ENCODE measurements at places on chromosomes 3 and 15. TPM values are rescaled to one million over a fixed set of nuclear protein-coding genes. Genes with fewer than 3 reads are reported as not detected.

DNA sequence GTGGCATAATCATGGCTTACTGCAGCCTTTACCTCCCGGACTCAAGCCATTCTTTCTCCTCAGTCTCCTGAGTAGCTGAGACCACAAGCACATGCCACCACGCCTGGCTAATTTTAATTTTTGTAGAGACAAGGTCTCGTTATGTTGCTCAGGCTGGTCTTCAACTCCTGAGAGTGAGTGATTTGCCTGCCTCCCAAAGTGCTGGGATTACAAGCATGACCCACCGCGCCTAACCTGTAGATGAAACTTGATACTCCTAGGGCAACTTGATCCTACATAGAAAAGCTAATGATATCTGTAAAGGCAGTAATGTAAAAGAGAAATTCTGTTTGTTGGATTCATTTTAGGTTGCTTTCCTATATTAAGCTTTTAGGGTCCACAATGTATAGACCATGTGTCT is 391.9 kb upstream of the THRB start:
- no peak for DNase-seq

DNA sequence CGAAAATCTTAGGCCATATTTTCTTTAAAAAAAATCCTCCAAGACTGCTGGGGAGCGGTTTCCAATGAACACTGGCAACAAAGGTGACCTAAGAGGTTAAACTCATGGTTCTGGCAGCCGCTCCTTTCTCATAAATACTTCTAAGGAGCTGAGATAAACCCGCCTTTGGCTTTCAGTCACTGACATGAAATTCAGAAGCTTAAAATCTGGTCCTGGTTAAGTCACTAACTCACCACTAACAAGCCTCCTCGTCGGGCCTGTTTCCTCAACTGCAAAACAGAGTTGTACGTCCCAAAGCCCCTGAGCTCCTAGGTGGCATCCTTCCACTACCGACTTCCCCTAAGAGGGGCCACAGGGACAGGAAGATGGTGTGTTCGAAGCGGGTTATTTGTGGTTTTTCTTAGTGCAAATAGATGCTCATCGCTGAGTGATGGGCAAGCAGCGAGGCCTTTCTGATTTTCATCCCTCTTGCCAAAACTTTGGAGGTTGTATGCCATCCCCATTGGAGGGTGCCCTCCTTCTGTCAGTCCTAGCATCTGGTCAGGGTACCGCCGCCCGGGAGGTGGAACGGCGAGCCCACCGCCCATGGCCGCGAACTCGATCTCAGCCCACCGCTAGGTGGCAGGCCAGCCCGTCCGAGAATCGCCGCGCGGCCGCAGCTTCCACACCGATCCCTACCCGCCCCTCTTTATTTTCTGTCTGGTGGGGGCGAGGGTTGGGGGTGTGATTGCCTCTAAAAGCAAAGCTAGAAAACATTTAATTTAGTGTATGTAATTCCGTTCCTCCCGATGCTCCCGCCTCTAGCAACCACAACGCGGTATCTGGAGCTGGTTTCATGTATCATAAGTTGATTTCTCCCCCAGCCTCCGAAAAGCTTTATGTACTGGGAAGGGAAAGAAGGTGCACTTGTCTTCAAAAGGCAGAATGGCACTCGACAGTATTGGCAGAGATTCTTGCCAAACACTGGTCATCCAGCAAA is 4.6 kb downstream of the BCL6 start:
- peak; percentile 80 for DNase-seq

- DNase-seq, result peak; percentile 49
These were observed 138.9 kb upstream of the COL8A1 start for GRCh38 chr3:99499235-99500158.

DNA sequence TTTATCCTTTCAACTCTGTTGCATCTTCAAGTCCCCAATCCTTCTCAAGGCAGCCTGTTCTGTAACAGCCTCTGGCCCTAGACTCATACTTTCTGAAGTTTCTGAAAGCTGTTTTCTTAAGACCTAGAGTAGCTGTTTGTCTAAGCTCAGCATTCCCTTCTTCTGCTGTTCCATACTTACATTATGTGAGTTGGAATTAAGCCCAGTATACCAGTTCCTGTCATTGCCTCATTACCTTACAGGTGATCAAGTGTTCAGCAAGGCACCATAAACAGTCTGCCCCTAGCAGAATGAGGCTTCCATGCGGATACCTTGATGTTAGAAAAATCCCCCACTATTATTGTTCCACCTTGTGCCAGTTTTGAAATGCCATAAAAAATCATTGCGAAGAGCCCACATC is 180.6 kb downstream of the PLCL2 start:
- DNase-seq, result no peak

GRCh38 chr15:66221126-66221525 is 32.4 kb downstream of the MEGF11 start:
- no peak for DNase-seq

INTS14 gene
- 42.2 TPM for total RNA-seq

DNA sequence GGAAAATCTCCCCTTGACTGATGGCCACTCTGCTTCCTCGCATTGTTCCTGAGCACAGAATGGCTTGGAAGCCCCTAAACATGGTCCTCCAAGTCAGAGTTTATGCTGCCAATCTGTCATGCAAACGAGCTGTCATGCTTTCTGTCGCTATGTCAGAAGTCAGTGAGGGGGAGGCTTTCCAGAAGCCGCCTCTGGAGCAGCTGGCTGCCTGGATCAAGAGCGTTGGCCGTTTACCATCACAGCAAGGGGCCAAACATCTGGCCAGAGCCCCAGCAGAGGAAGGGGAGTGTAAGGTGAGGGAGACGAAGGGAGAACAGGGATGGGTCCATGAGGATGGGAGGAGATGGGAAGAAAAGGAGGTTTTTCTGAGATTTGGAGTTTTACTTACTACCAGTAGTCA is 372.6 kb upstream of the NR2F2 start:
- no peak for DNase-seq

DNA sequence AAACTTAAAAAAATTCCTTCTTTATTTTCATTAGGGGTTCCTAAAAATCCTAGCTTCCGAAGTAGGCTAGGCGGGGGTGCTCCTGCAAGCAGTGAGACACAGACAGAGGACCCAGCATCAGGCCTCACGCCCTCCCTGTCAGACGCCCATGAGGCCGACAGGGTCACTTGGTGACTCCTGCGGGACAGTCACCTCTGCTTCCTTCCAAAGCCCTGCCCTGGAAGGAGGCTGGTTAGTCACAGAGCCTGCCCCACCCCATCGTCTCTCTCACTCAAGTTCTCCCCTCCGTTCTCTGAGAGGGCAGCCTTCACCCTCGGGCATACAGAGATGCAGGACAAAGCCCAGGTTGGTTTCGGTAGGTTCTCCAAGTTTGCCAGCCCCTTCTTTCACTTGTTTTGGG is 38.6 kb downstream of the EHD4 start:
- no peak for DNase-seq

- no peak for DNase-seq
These were observed 1.7 kb downstream of the B3GNT5 start for GRCh38 chr3:183254487-183255347.

GOLGA8T gene
- total RNA-seq, result 0.41 TPM

DNA sequence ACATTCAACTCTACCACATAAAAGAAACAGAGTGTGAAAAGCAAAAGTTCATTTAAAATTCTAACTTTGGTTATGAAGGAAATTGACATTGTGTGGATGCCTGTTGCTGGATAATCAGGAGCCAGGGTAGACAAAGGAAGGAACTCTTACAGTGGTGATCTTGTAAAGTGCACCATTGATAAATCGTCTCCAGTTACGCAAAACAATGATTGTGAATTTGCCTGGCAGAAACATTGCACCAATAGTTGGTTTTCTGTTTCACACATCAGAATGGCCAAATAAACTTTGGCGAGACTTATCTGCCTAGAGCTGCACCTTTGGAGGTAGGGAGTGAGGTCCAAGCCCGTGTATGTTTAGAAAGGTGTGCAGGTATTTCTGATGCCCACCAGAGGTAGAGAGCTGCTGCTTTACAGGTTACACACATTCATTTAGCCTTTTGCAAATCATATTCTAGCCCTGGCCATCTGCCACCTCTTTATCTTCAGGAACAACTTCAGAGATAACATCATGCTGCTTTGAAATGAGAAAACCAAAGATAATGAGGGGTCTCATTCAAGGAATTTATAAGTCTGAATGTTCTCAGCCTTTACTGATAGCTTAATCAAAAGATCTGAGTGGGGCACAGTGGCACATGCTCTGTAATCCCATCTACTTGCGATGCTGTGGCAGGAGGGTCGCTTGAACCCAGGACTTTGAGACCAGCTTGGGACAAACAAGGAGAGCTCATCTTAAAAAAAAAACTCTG is 47.4 kb upstream of the P3H2 start:
- no peak for DNase-seq

DNA sequence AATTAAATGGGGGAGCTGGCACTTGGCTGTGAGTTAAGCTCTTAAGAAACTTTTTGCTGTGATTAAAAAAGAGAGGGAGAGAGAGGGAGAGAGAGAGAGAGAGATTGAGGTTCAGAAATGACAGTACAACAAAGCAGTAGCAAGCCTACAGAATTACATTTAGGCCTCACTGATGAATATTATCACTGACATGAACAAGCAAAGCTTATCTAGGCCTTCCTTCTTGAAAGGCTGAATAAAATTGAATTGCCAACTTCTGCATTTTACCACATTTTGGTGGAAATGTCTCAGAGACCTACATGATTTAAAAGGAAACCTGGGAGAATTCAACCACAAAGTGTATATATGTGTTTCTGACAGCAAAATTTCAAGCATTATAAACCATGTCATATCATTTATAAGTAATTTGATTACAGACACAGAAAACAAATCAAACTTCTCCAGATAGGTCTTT is 530.8 kb downstream of the SOX2 start:
- DNase-seq, result no peak

DNA sequence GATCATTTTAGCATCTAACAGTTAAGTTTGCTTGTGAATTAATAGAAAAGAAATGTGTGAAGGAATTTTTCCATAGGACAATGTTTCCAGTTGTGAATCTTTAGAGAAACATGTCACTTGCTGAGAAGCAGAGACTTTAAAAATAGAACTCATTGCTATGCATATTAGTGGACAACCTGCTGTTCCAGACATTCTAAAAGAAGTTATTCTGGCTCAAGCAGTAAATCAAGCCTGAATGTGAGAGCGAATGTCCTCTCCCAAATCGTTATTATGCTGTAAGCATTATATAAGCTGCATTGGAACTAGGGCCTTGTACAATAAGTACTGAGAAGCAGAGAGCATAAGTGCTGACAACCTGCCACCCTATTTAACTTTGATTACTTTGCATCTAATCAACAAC is 990.9 kb downstream of the PLOD2 start:
- no peak for DNase-seq

DNA sequence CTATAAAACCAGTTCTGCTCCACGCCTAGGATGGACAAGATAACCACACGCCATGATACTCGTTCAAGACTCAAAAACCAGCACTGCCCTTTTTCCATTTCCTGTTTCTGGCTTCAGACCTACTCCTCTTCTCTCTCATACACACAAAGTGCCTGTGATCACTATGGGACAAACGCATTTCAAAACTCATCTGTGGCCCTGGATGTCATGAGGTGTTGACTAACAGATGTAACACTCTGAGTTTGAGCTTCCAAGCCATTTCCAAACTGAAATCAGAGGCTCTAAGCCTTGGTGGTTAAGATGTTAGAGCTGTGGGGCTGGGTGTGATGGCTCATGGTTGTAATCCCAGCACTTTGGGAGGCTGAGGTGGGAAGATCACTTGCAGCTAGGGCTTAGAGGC is 55.7 kb upstream of the LMOD3 start:
- DNase-seq, result no peak

TLR9 gene
- not detected for total RNA-seq

DNA sequence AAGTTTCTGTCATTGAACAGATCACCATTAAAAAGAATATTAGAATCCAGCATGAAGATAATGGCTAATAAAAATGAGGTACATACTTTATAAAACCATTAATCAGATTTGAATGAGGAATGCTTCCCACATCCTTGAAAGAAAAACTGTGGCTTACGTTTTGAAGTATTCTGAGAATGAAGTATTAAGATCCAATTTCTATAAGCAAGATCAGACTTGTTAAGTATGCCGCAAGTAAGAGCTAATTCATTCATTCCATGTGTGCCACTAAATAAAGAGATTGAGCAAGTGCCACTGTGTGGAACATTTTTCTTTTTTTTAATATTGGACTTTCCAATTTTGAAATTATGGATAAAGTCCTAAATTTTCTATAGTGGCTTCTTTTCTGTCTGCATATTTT is 30.6 kb downstream of the NMD3 start:
- DNase-seq, result no peak

Data from endothelial cell (in vitro differentiated cells).